ENCODE measurements at places on chromosomes 6 and 20.

- no peak for DNase-seq
Measured at GRCh38 chr6:109048176-109048575, 46.5 kb downstream of the SESN1 start.

- DNase-seq = no peak
Measured at GRCh38 chr6:153963352-153963751, 75.7 kb upstream of the OPRM1 start.

DNA sequence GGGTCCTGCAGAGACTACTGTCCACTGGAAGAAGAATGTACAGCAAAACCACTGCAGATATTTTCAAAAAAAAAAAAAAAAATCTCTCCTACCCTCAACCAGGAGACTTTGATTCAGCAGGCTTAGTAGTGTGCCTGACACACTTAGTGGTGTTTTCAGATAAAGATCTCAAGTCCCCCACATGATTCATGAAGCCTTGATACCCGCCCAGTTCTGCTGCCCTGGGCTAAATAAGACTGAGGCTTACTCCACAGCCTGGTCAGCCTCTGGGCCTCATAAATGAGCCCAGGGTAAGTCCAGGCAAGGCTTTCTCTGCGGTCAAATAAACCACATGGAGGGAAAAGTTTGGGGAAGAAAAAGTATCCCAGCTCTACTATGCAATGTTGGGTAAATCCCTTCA lies 222.1 kb upstream of the ARID1B start:
- no peak for DNase-seq

- DNase-seq = no peak
Measured at GRCh38 chr6:21109391-21110178, 484.0 kb upstream of the SOX4 start.

- DNase-seq = no peak
Measured at GRCh38 chr6:3208775-3209113, 18.7 kb downstream of the TUBB2B start.

- DNase-seq = no peak
Measured at GRCh38 chr20:15857173-15857784, 716.0 kb downstream of the KIF16B start.

DNA sequence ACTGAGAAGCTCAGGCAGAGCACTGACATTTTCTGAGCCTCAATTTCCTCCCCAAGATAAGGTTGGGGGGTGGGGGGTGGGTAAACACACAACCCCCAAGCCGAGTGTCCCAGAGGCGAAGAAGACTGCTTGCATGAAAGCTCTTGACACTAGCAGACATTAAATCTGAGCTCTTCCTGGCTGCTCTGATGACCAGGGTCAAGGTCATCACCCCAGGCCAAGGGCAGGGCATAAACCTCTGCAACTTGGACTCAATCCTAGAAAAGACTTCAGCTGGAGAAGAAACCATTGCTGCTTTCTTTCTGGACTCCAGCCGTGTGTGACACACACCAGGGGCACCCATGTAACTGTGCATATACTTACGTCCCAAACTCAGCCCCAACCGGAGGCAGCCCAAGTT lies 109.0 kb downstream of the BANF2 start:
- DNase-seq = no peak

GRCh38 chr6:155147958-155148663 lies 115.7 kb upstream of the CLDN20 start:
- no peak for DNase-seq

GRCh38 chr20:22601361-22602141 lies 17.2 kb upstream of the FOXA2 start:
- DNase-seq = no peak

DNA sequence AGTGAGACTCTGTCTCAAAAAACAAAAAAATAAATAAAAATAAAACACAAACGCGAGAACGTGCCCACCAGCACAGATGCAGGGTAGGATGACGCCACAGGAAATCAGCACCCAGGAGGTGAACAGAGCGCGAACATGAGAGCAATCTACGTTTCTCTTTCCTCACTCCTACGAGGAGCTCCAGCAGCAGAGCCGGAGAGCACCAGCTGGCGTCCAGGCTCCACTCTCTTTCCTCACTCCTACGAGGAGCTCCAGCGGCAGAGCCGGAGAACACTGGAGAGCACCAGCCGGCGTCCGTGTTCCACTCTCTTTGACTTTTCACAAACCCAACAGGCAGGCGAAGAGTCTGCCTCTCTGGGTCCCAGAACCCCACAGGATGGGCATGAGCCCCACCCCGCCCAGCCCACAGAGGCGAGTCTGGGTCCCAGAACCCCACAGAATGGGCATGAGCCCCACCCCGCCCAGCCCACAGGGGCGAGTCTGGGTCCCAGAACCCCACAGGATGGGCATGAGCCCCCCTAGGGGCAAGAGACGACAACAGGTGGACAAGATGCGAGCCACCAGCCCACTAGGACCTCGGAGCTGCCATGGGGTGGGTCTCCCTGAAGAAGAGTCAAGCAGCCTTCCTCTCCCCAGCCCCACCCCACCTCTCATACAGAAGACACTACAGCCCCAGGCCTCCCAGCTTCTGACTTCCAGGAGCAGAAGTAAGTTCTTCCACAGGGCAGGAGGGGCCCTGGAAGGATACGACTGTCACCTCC lies 20.2 kb downstream of the ZBTB46 start:
- no peak for DNase-seq

- no peak for DNase-seq
Measured at GRCh38 chr6:47512872-47513271, 35.3 kb downstream of the CD2AP start.

All from activated naive CD4-positive, alpha-beta T cell (primary cell).